Tongue (tissue), 3 donors: ENCODE measurements at places on chromosomes 2 and 18. TPM values are rescaled to one million over a fixed set of nuclear protein-coding genes. Genes with fewer than 3 reads are reported as not detected.

The EGR4 gene
- not detected for total RNA-seq

DNA sequence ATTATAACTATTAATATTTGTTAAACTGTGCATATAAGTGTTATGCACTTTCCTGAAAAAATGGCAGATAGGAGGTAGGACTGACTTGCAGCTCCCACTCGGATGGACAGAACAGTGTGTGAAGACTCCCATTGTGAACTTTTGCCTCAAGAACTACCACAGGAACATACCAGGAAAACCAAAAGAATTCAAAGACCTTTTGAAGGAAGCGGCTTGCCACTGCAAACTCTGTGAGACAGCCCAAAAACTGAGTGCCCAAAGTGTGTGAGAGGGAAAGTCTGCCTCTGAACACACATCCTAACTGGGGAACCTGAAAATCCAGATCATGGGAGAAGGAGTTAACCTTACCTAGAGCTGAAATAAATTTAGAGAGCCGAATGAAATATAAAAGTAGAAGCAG, 171.0 kb downstream of the ZBTB7C start:
- DNase-seq, result no peak

DNA sequence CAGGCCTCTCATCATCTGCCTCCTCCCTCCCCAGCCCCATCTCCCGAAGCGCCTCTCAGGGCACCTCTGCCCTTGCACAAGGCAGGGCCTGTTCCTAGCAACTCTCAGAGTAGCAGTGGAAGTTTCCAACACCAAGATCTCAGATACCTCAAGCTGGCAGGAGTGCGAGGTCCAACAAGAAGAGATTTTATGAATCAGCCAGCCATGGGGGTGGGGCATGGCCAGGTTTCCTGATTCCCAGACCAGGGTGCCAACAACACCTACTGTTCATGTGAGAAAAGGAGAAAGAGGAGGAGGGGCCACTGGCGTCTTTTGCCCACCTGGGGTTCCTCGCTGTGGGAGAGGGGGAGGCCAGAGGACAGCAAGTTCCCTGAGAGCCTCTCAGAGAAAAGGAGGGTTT, 6.6 kb upstream of the STEAP3 start:
- no peak for DNase-seq

GRCh38 chr2:143802871-143803650, 673.8 kb downstream of the ARHGAP15 start:
- DNase-seq, result no peak

The ERBB4 gene
- 17.8 TPM for total RNA-seq
